ENCODE measurements at places on chromosomes 3 and 15.

DNA sequence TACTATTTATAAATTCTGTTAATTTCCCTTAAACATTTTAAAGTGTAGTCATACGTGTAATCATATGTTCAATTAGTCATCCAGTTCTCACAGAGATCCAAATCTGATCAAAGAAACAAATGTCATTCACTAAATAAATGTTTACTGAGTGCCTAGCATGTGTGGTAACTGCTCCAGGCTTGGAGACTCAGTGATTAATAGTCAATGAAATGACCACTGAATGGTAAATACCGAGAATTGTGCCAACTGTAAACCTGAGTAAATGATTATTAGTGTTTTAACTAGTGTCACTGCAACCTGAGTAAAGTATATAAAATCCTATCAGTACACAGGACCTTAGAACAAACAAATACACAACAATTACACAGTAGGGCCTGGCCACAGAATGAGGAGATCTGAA lies 52.3 kb downstream of the SH3GL3 start:
- DNase-seq: no peak

GRCh38 chr3:55617385-55617784 lies 130.3 kb upstream of the WNT5A start:
- DNase-seq: no peak

- DNase-seq: no peak
Observed at GRCh38 chr3:55604846-55605245, 117.7 kb upstream of the WNT5A start.

DNA sequence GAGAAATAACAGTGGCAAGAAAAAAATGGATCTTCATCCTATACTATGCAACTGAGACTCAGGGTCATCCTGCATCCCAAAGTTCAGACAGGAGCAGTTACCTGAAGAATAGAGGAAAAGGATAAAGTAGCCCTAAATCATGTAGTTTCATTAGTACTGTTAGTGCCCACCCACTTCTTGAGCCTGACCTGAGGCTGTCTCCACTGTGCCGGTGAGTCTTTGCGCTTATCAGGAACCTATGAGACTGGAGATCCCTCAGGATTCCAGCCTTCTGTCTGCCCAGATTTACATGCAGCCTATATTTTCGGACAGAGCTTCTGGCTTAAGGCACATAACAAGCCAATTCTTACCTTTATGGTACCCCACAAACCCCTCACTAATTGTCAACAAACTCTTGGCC lies 791.6 kb downstream of the ROBO1 start:
- no peak for DNase-seq

GRCh38 chr3:59017617-59017984 lies 32.2 kb downstream of the CFAP20DC start:
- no peak for DNase-seq

DNA sequence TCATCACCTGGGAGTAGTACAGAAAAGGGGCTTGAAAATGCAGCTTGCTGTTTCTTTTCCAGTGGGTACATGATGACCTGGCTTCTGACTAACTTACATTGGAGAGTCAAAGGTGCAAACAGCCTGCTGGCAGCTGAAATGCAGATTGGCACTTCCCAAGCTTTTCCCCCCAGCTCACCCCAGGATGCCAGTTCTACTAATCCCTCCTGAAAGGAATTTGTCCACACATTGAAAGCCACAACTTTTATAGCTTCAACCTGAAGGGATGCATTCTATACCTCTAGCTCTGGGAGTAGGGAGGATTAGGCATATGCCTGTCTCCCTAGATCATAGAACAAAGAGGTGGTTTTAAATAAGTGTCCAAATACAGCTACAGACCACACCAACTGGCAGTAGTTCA lies 281.7 kb downstream of the EFHB start:
- DNase-seq: no peak

DNA sequence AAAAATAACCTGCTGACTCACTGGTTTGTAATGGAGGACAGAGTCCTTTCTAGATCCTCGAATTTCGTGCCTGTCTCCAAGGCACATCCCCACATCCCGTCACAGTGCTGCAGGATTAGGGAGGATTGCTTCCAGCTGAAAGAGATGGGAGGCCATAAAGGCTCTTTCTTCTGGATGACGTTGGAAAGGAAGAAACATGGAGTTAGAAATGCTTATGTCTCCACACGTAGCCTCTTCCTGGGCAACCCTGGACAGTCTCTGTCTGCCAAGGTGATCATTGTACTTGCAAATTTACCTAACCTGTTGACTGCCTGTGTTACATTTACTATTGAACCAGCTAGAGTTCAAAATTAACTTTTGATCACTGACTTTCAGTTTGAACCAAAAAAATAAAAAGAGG lies 27.6 kb upstream of the VILL start:
- DNase-seq: no peak

DNA sequence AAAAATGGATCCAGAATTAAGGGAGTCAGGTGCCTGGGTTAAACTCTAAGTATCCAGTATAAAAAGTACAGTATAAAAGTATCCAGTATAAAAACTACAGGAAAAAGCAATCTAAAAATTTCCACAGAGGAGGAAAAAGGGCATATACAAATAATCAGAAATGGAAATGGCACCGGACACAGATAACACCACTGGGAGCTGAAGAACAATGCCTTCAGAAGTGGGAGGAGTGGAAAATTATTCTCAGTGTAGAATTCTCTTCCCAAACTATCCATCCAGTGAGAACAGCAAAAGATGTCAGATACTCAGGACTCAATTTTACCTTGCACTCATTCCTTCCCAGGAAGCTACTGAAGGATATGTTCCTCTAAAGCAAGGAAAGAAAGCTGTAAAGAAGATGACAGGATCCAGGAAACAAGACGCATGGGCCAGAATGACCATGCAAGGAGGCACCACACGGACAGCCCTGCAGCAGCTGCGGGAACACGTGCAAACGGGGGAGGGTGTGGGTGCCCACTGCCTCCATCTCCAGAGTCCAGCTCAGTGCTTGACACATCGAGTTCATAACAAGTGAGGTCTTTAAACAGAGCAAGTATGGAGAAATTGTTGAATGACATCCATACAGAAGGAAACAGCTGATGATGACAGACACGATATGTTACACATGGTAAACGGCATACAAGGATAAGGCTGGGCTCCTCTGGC lies 68.5 kb downstream of the CHSY1 start:
- no peak for DNase-seq

DNA sequence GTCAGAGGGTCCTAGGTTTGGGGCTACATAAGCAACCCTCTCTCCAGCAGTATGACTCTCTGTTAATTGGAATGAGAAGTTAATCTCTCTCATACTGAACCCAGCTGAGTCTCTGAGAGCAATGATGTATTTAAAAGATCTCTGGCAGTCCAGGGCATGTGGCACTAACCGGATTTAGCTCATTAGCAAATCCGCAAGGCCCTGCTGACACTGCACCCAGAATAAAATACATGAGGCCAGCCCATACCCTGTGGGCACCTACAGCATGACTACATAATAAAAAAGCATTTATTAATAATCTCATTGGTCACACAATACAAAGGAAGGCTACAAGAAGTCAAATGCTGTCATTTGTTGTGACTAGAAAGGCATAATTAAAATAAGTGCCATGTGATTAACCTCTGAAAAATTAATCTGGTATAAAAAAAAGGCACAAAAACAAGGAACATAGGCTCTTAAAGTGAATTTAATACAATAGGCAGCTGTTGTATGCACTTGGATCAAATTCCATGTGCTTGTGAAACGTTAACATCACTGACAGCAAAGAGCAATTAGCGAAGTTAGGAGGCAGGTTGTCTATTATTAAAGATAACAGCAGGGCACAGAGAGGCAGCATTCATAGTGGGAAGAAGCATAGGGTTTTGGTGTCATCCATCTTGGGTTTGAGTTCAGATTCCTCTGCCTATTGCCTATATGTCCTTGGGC lies 381.2 kb downstream of the WDR72 start:
- no peak for DNase-seq

DNA sequence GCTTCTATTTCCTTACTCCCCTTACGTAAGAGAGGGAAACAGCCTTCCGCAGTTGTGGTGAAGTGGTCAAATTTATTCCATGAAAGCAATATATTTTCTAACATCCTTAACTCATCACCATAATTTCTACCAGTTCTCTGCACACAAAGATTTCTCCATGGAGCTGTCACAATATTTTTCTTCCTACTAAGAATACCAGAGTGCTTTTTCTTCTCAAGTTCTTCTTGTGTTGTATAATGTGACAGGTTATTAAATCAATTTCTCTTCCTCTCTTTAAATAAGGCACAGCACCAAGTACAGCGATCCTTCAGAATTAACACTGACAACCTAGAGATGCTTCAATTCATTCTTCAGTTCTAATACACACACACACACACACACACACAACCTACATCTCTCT lies 153.0 kb downstream of the CPNE4 start:
- no peak for DNase-seq

- no peak for DNase-seq
Observed at GRCh38 chr3:123637131-123637530, 52.3 kb upstream of the HACD2 start.

DNA sequence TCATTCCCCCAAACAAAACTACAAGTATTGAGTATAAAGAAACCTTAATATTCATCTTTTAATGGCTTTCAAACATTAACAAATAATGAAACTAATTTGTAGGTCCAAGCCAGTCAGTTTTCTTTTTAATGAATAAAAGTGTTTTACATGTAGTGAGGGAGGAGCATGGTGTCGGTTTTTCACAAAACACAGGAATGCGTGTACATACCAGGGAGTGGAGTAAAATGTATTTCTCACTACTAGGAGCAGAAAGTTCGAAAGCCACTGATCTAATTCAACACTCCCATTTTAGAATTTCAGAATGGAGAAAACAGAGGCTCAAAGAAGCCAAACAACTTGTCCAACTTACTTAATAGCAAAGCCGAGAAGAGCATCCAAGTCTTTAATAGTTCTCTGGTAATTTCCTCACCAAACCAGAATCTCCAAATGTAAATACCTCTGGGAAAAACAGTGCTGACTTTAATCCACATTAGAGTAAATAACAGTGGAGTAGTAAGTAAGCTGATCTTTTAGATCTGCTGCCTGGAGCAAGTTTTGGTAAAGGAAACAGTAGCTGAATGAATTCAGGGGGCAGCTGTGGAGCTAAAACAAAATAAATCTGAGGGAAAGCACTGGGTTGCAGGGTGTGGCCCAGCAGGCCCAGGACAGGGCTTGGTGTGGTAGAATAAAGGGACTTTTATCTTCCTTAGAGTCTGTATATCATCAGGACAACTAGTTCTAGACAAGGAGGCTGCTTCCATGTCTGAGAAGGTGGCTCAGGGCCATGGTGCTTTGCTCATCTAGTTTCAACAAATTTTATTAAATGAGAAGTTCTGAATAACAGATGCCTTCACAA lies 7.9 kb downstream of the ANP32A start:
- no peak for DNase-seq

DNA sequence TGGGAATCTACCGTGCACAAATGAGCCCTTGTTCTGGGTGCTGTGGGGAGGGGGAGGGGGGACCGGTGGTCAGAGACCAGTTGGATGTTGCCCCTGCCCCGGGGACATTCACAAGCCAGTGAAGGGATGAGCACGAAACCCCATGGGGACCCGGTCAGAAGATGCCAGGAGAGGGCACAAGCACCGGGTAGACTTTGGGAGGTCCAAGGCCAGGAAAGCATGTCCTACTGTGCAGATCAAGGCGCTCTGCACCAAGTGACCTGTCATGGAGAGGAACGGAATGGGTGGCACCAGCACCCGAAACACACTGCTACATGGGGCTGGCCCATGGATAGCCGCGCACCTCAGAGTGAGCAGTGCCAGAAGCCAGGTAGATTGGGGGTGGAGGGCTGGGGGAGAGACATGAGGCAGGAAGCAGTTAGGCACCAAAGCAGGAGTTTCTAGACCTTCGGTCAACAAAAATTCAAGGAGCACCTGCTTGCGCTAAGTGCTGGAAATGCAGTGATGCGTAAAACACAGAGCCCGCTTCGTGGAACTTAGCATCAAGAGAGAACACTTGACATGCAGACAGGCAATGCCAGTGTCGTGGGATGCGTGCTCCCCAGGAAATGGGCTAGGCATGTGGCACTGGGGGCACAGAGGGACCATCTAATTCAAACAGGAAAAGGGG lies 99.1 kb downstream of the CPN2 start:
- no peak for DNase-seq

GRCh38 chr3:46660543-46661523 lies 32.6 kb downstream of the ALS2CL start:
- no peak for DNase-seq

GRCh38 chr15:47691882-47692281 lies 25.4 kb upstream of the SEMA6D start:
- no peak for DNase-seq

All from HL-60 (cell line).